ENCODE measurements at places on chromosomes 1 and 21.

GRCh38 chr1:9883585-9884449, 26.3 kb downstream of the CTNNBIP1 start:
- DNase-seq: no peak

- DNase-seq: no peak
Observed at GRCh38 chr1:164524810-164525209, 34.2 kb upstream of the PBX1 start.

DNA sequence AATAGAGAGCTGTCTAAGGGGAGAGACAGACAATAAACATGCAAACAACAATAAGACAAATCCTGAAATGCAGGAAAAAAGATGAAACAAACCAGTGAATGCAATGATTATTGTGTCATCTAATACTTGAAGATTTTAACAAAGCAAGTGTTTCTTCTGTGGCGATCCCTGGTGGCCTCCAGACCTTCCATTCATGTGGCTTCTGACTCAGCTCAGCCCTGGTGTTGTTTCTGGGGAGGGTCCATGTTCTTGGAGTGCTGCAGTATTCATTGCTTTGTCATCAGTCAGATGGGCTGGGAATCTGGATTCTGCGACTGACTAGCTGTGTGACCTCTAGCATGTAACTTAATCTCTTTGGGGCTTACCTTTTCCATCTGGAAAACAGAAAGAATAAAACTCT, 1.5 kb upstream of the C2CD4D start:
- peak; percentile 61 for DNase-seq

DNA sequence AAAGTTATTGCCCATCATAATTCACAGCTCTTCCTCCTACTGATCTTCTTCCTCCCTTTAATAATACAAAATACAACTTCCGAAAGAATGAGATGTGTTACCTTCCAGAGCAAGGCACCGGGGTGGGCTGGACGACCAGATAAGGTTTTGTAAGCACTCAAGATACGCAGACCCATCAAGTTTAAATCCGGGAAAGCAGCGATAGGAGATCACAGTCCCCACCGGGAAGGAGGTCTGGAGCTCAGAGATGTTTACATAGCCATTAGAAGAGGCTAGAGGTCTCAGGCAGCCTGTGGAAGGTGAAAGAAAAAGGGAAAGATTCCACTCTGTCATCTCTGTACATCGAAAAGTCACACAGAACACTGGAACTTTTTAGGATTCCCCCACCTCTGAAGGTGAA, 99.4 kb downstream of the SUSD4 start:
- DNase-seq: no peak

GRCh38 chr1:62628506-62628905, 31.2 kb downstream of the ANGPTL3 start:
- DNase-seq: no peak

GRCh38 chr1:91428182-91428798, 23.7 kb upstream of the HFM1 start:
- DNase-seq: no peak

DNA sequence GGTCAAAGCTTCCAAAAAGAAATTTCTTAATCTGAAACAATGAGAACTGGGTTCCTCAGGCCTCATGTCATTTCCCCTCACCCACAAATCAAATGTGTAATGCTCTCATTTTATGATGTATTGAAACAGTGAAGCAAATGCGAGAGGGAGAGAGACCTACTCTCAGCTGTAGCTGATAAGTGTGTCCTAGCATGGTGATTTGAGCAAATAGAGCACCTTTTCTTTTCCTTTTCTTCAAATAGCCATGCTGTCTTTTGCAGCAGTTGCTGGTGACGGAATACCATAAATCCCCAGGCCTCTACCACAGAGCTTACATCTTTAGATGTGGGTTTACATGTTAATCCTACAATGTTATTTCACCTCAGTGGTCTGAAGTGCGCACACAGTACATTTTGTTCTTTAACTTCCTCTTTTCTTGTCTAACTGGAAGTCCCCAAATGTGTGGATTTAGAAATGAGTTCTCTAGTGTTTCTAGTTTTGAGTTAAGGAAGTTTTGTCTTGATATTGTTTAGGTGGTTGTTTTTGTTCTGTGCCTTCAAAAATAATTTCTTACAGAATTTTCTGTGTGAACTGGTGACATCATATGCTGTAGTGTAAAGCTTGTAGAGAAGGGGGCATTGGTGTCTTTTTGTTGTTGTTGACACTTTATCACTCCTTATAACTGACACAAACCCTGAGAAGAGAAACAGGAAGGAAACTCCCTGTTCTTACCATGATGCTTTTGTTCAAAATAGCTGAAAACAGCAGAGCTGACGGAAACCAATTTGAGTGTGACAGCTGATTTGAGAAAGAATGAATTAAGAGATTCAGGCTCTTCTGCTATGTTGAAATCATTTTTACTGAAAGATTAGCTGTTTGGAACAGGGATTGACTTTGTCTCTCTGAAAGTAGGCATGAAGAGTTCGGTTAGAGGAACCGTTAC, 12.2 kb downstream of the SMAP2 start:
- DNase-seq: no peak

GRCh38 chr1:36925251-36925650, 109.1 kb downstream of the GRIK3 start:
- no peak for DNase-seq

DNA sequence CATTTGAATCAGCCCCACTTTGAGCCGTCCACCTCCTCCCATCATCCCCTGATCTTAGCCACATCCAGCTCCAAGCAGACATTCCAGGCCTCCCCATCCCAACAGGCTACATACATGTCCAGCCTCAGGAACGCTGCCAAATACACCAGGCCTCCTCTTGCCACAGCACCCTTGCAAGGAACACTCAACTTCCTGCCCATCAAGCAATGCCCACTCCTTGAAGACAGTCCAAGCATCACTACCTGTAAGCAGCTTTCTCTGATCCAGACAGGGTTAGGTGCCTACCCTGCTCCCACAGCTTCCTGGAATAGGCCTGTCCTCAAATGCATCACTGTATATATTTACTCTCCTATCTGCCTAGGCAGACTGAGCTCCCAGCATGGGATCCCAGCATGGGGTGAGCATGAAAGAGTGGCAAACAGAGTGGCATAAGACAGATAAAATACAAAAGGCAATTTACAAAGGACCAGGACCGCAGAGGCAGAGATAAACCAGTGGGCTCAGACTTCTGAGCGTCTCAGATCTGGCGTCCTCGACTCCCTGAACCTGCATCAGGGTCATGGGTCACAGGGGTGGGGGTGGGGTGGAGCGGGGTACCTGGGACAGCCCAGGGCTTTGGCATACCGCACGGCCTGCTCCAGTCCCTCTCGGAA, 816 bp downstream of the HYI start:
- peak; percentile 18 for DNase-seq

DNA sequence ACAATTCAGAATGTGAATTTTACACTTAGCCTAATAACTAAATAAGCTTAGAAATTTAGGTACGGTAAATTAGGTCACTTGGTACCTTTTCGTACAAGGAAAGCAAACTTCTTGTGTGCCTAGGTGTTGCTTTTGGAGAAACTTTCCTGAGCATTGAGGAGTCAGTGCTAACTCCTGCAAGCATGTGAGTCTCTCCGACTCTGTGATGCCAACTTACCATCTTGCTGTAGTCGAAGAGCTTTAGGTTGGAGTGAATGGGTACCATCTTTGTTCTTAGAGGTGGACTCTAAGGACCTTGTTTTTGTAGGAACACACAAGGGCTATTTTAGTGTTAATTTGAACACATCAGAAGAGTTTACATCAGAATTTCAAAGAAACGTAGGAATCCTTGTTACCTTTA, 688.9 kb downstream of the USP25 start:
- no peak for DNase-seq

- no peak for DNase-seq
Observed at GRCh38 chr1:31848381-31848897, 32.6 kb upstream of the SPOCD1 start.

GRCh38 chr1:20448671-20449071, 37.3 kb downstream of the CAMK2N1 start:
- no peak for DNase-seq

GRCh38 chr1:247107694-247108093, 3.5 kb upstream of the ZNF669 start:
- DNase-seq: no peak

GRCh38 chr1:237154157-237154556, 112.2 kb downstream of the RYR2 start:
- DNase-seq: no peak

DNA sequence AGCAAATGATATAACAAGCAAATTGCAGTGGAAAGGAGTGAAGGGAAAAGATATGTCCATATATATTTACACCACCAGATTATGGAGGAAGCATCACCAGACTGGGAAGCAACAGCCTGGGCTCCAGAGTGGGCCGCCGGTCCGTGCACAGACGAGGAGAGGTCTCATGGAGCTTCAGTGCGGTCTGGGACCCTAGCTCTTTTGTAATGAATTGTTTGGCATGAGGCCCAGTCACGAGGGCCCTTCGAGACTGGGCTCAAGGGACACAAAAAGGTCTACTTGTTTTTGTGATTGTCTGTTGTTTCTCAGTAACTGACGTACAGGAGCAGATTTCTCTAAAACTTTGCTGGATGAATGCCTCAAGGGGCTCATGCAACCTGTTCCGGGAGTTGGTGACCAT, 12.9 kb upstream of the STUM start:
- no peak for DNase-seq

DNA sequence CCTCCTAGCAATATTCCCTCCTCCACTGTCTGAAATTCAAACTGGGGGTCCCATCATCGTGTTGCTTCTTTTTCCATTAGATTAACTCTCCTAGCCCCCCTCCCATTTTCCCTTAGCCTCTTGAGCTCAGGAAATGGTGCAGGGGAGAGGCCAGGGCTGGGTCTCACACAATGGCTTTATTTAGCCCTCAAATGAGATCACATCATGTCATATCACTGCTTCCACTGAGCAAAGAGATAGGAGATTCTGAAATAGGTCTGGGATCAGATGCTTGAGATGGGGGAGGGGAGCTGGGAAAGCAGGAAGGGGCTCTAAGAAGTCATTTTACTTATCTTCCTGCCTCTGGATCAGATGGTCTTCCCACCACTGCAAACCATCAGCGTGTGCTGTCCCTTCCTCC, 17.8 kb upstream of the ARHGEF2 start:
- DNase-seq: no peak

DNA sequence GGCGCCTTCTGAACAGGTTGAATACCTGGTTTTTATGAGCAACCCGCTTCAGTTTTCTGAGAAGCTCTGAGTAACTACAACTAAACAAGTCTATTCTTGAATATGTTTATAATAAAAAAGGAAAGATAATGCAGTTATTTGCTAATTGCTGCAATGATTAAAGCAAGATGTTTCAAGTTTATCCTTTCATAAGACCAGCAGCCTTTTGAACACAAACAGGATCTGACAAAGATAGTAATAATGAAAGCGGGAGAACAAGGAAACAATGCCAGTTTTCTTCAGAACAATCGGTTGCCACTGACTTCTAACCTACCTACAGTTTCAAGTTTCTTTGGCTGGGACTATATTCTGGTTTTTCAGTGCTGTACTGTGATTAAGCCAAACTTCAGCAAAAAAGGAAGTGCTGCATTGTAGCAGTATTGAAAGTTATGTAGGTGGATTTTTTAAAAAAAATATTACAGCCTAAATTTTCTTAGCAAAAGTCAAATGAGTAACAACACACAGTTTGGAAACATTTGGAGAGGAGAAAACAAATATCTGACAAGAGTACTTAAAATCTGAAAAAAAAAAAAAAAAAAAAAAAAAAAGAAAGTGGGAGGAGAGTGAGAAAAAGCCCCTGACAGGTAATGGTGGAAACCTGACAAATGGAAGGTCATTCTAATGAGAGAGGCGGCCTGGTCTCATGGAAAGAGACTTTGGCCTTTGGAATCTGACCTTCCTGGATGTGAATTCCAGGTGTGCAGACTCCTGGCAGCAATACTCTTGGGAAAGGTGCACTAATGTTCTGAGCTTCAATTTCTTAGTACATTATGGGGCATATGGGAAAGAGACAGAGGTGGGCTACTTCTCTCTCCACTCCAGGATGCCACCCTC, 11.4 kb downstream of the KCNJ15 start:
- no peak for DNase-seq

GRCh38 chr1:61519631-61520030, 205.3 kb downstream of the TM2D1 start:
- no peak for DNase-seq

GRCh38 chr21:45378258-45378966, 26.6 kb upstream of the COL18A1 start:
- peak; percentile 74 for DNase-seq

- no peak for DNase-seq
Observed at GRCh38 chr1:185279571-185279970, 37.5 kb downstream of the IVNS1ABP start.

DNA sequence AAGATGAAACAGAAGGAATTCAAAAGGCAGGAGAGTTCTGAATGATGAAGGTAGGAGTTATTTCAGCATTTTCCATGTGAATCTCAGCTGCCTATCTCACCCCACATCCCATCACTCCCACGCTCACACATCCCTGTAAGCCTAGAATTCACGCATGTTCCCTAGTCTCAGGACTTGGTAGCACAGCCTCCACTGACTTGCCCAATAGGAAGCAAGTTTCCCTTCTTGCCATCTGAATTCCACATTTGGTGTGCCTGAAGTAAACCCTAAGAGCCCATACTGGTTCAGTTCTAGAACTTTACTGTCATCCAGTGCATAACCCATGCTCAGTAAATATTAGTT, 56.6 kb downstream of the STYXL2 start:
- DNase-seq: no peak

DNA sequence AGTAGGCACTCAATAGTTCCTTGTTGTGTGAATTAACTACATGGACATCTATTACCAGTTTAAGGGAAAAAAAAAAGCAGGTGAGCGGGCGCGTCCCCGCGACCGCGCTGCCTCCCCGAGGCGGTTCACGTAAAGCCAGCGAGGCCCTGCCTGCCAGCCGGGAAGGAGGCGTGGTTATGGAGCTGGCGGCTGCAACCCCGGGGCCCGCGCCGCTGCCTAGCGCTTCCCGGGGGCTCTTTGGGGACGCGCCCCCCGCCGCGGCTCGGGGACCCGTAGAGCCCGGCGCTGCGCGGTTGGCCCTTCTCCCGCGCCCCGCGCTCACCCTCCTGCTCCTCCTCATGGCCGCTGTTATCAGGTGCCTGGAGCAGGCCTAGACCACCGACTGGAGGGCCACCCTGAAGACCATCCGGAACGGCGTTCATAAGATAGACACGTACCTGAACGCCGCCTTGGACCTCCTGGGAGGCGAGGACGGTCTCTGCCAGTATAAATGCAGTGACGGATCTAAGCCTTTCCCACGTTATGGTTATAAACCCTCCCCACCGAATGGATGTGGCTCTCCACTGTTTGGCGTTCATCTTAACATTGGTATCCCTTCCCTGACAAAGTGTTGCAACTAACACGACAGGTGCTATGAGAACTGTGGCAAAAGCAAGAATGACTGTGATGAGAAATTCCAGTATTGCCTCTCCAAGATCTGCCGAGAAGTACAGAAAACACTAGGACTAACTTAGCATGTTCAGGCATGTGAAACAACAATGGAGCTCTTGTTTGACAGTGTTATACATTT, 2.6 kb upstream of the CC2D1B start:
- DNase-seq: peak; percentile 45

DNA sequence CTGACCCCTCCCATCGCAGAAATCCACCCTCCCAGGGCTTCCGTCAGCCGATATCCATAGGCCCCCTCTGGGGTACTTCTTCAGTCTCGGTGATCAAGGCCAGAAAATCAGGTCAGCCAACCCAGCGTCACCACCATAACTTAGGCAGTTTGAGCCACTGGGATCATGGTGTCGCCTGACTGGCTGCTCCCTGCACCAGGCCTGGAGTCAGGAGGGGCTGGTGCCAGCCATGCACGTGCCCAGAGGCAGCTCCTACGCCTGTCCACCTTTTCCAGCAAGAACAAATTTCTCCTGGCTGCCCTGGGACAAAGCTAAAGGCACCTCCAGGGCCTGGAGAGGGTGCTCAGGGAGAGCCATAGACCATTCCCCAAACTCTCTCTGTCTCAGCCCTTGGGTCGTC, 4.8 kb upstream of the CTRC start:
- no peak for DNase-seq

All from kidney glomerular epithelial cell (primary cell).